NCI-H187 treated with DMSO at 0.1 percent for 48 hours (cell line): ENCODE measurements at places on chromosomes 2 and 18.

DNA sequence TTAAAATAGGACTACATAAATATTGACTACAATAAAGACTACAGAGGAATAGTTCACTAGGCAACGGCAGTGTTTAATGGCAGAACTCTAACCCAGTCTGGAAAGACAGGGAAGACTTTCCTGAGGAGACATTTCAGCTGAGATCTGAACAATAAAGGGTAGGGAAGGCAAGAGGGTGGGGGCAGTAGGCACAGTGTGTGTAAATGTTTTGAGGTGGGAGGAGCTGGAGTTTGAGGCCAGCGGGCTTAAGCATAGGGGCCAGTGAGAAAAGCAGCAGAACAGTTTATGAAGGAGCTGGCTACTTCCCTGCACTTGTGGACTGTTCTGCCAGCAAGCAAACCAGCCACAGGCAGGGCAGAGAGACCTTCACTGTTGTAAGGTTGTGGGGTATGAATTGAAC is 76.6 kb upstream of the UGP2 start:
- DNase-seq = no peak

- no peak for DNase-seq
Observed at GRCh38 chr2:176552501-176553135, 283.4 kb downstream of the MTX2 start.

GRCh38 chr2:138210487-138210886 is 246.2 kb downstream of the HNMT start:
- DNase-seq = no peak

DNA sequence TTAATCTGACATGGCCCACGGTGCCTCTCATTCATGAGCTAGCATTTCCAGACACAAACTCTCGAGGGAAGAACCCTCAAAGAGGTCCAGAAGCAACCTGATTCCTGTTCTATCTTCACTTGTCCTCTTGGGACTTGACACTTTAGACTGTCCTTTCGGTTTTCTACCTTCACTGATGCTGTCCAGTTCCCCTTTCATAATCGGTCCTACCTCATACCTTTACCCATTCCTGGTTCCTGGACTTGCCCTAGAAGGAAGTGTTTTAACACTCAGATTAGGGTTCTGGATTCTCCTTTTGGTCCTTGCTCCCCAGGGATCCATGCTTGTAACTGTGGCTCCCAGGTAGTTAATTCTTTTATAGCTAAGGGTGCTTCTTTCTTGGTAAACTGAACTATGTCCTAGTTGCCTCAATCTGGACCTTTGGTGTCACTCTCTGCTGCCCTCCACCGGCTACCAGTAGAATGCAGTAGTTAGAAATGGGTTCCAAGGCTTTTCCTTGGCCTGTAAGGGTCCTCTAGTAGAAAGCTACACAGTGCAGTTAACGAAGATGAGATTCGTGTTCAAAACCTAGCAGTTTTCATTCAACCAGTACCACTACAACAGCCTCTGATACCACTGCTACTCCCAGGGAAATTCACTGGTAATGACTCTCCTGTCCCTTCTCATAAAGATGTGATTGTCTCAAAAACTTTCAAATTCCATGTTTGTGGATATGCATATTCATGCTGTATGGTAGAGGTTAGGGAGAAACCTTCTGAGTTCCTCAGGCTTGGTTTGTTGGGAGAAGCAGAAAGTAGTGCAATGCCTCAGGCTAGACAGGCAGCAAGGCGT is 178.1 kb upstream of the CYP26B1 start:
- DNase-seq = no peak

DNA sequence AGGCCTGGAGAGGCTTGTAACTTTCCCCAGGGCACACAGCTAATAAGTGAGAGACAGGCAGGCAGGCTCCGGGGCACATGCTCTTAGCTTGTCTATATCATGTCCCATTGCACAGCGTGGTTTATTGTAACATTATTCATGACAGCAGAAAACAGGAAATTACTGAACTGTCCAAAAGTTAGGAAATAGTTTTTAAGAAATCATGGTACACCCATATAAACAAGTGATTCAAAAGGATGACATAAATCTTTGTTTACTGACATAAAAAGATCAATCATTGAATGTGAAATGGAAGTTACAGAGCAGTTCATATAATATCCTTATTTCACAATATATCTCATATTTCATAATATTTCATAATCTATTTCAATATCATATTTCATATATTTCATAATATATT is 34.3 kb upstream of the TXNDC2 start:
- no peak for DNase-seq

DNA sequence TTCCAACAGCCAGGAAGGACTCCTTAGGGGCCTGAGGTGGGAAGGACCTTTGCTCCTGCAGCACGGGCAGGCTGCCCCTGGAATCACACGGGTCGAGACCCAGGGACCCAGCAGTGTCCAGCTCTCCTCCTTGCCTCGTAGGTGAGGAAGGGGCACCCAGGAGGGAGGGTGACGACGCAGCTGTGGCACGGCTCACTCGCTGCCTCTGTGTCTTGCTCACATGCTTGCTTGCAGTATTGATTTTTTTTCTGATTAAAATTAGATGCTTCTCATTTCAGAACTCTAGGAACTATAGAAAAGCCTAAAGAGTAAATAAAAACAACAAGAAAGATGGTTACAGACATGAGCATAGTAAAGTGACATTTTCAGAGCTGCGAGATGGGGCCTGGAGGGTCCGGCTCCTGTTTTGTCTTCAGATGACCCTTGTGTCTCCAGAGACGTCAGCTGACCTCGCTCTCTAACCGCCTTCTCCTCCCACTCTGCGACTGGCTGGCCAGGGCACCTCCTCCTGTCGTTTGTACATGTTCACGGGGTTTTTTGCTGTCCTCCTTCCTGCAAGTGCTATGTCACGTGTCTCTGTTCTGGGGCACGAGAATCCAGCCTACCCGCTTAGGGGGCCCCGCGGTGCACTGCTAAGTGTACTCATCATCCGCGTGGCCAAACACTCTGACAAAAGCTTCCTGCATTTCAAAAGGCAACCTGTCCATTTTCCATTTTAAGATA is 65.7 kb upstream of the ZNF236 start:
- no peak for DNase-seq

DNA sequence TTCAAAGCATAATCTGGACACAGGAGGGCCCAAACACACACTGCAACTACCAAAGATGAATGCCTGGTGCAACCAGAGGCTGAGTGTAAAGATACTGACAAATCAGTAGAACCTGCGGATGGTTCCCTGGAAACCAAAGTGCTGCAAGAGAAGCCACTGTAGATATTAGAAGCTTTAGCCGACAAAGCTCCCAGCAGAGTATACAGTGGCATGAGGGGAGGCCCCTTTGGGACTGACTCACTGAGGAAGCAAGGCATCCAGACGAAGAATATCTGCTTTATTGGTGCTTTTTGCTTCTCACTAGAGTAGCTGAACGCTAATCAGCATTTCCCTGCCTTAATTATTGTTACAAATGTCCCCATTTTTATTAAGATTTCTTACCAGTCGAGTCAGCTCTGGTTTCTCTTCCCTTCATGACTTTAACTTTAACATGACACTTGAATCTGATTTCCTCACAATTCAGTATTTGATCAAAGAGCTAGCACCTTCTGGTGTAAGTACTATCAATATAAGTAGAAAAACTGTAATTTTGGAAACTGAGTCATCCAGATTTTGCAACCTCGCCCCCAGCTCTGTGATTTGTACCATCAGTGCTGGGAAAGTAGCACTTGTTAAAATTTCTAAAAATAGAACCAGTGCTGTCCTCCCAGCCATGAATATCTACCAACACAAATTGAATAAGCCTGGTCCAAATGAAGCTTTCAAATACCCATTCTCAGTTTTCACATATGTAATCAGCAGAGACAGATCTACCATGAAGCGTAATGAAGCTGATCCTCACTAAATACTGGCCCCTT is 34.2 kb downstream of the FIGN start:
- no peak for DNase-seq

DNA sequence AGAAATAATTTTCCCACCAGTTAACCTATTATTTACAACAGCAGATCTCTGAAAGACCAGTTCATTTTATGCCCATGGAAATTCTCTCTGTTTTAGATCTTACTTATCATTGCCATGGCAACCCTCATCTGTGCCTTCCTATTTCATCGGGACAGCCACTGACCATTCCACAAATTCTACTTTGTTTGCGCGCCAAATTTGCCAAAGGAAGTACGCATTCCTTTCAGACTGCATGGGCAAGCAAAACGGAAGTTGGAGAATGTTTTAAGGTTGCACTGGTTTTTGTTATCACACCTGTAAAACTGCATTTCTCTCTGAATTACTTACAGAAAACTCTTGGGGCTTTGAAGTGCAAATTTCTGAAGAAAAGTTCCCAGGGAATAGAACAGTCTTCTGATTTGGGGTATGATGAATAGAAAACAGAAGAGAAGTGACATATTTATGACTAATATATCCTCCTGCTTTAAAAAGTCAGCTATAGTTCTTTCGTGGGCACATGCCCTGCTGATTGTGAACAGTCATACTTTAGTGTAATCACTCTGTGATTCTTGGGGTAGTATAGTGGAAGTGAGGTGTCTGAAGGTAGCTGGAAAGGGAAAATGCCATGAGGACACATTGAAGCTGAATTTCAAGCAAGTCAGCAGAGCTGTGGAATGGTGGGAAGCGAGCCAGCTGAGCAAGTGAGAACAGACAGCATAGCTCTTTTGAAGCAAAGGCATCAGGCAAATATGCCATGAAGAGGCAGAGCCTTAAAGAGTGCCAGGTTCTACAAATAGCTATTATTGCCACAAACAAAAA is 20.9 kb downstream of the NETO1 start:
- no peak for DNase-seq

GRCh38 chr2:24080701-24081100 is 3.9 kb downstream of the TP53I3 start:
- peak; percentile 45 for DNase-seq

DNA sequence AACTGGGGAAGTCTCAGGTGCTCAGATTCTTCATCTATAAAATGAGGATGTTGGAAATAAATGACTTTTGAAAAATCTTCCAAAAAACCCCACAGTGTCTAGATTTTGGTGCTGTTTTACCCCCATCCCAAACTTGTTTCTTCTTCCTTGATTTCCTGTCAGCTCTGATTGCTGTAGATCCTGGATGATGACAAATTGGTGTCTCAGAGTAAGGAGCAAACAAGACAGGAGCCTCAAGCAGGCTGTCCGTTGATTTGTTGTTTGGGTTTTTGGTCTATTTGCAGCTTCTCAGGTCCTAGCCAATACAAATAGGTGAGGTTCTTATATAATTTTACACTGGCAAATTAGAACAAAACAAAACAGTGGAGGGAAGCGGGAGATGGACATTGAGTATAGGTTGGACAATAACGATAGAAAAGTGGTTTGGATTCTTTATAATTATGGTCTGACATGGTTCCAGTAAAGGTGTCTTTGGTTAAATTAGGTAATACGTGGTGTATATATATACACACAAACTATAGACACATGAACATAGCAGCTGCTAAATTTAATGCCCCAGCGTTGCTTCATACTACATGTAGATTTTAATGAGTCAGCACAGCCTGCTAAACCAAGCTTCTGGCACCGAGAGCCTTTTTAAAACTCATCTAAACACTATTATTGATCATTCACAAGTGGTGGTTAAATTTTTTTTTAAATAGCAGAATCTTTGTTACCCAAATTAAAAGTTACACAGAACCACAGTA is 142.5 kb downstream of the FMNL2 start:
- DNase-seq = no peak

GRCh38 chr2:106054880-106055655 is 139.0 kb downstream of the UXS1 start:
- no peak for DNase-seq

DNA sequence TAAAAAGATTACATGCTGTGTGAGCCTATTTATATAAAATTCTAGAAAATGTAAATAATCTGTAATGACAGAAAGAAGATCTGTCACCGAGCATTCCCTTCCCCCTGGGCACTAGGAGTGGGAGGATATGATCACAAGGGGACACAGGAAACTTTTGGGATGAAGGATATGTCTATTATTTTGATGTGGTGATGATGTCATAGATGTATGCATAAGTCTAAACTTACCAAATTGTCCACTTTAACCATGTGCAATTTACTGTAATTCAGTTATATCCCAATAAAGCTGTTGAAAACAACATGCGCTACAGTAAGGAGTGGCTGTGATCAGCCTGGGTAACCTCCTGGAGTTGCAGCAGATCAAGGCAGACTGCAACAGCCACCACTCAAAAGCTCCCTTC is 148.9 kb downstream of the ZBTB7C start:
- DNase-seq = no peak

DNA sequence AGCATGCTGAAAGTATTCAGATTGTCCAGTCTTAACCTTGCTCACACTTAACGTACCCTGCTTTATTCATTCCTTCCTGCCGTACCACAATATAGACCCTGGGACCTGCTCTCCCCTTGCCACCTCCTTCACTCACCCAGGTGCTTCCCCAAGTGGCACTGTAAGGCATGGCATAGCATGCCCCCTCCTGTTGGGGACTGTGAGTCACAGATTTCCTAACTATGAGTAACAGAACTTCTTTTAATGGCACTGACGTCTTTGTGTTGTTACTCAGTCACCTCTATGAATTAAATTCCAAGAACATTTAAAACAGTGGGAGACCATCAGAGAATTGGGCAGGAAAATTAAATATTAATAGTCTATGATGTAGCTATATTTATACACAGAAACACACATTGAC is 117.2 kb downstream of the CTNNA2 start:
- DNase-seq = no peak

DNA sequence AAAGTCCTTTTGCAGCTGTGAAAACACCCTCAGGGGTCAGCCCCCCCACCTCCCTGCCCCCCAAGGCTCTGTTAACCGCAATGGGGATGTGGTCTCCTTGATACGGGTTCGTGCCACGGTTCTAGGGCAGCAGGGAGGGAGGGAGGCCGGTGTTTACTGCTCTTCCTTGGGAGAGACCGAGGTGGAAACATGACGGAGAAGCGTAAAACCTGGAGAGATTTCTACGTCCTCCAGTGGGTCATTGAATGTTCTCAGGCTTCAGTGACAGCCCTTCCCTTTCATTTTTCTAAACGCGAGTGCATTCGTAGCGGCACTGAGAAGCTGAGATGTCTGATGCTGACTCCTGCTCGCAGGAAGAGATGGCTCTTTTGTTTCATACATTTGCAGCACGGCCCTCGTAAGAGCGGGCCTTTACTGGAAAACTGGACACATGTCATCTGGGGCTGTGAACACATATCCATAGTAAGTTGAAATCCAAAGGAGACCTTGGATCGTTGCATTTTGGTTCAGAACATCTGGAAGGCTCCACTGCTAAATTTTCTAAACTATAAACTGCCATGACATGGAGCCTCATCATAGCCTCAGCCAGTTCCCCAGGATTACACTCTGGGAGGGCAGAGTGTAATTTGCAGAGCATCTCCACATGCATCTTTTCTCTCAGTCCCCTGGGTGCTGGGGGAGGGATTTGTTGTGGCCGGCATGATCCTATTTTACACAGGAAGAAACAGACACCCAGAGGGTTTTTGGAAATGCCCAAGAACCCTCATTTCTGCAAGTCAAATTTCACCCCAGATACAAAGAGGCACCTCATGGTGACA is 40.6 kb upstream of the HDAC4 start:
- no peak for DNase-seq
